Renal cortical epithelial cell (primary cell): ENCODE measurements at places on chromosomes 5 and 9.

GRCh38 chr5:176382721-176383120 is 5.7 kb downstream of the NOP16 start:
- DNase-seq: no peak

GRCh38 chr9:127905788-127906191 is 6.4 kb upstream of the ST6GALNAC6 start:
- DNase-seq: no peak

DNA sequence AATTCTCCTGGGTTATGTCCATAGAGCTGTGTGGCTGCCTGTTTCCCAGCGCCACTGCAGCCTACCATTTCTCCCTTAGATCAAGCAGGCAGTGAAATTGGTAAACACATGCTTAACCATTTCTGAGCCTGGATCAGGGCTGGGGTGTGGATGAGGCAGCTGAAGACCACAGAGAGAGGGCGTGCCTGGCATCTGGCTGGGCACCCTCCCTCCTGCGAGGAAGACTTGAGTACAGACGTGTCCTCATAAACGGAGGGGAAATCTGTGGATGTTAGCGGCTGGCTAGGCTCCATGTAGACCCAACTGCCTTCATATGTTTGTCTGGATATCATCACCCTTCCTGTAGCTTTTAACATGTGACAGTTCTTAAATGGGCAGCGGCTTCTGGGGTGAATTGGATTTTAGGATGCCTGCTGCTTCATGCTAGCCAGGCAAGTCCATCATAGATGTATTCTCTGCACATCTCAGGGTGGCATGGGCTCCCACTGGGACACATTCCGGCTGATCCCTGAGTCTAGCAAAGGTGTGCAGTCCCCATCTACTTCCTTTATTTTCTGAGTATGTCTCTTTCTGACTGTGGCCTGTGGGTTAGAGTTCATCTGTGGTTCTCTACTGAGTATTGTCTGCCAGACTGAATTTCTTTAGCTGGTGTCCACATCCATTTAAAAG is 11.0 kb downstream of the RGS3 start:
- DNase-seq: no peak

DNA sequence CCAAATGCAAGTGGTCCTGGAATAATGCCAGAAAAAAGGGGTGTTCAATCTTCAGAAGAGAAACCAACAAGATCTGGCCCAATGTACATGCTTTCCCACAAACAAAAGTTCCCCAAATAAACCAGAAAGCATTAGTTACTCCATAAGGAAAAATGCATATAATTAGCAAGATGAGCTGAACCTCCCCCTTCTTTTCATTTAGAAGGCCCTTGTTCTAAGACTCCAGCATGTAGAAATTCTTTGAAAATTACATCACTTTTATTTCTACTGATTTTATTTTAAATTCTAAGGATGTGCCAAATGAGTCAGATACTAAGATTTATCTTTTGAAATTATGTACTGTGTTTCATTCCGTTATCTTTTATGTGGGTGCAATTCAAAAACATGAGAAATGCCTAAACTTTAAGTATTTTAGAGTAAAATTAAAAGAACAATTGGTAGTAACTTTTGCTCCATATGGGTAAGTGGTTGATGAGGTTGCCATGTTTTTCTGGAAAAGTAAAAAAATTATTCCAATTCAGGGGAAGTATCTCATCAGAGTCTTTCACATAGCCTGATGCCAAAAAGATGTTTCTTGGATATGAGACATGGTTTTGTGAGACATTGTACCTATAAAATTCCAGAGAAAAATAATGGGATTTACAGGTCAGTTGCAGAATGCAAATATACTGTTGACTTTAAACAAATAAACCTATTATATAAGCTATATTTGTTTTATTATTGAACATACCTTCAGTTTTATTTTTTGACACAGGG is 106.5 kb upstream of the CCDC112 start:
- DNase-seq: no peak

- no peak for DNase-seq
Observed at GRCh38 chr5:146910239-146910638, 31.7 kb upstream of the PPP2R2B start.
